ENCODE measurements at places on chromosomes 13 and 19.
A peak's percentile ranks its signal among the peaks of the same experiment; 100 is the strongest.

DNA sequence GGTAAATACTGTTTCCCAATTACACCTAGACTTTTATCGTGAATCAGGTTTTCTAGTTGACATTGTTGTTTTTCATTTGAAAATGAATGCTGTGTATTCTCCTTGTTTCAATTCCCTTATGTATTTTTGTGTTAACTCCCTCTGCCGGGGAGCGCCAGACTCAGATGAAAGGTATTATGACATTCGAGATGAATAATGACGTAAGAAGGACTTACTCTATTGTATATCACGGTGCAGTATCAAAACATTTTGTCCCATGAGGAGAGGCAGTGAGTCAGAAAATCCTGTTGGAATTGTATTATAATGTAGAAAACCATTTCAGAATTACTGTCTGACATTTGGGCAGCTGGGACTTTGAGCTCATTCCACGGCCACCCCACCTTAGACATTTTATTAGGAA, 61.6 kb downstream of the LRCH1 start:
- peak; percentile 54 for DNase-seq

DNA sequence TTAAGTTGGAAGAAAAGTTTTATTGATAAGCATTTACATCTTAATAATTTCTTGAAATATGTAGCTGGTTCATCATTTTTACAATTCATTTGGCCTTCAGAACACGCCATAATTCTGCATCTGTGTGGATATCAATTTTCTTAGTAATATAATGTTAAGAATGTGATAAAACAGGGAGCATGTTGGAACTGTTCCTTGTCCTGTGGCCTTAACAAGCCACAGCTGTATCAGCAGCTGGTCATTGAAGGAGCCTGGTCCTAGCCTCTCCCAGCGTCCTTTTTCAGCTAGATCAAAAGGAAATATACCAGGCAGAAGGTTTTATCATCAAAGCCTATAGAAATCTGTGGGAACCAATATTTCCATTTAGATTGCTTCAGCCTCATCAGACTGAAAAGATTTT, 421.8 kb downstream of the SPRY2 start:
- no peak for DNase-seq

DNA sequence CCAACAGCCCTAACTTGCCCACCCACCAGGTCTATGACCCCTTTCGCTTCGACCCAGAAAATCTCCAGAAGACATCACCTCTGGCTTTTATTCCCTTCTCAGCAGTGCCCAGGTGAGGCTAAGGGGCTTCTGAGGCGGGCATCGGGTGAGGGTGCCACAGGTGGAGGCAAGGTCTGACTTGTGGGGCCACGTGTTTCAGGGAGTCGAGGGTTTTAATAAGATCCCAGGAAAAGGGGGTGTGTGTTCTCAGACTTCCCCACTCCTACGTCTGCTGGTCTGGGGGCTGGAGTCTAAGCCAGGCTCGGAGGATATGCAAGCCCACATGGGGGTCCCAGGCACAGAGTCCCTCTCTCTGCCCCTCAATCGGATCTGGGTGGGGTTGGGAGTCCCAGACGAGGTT, 30.9 kb upstream of the CYP4F8 start:
- DNase-seq = no peak

GRCh38 chr19:4363571-4364304, 20.4 kb downstream of the MPND start:
- no peak for DNase-seq

GRCh38 chr19:35671818-35672217, 5.5 kb downstream of the UPK1A start:
- no peak for DNase-seq

- no peak for DNase-seq
Observed at GRCh38 chr13:21747456-21747855, 76.6 kb downstream of the FGF9 start.

- DNase-seq = no peak
Observed at GRCh38 chr19:8151767-8152035, 2.3 kb upstream of the FBN3 start.

GRCh38 chr13:114296448-114296847, 15.0 kb downstream of the UPF3A start:
- no peak for DNase-seq

DNA sequence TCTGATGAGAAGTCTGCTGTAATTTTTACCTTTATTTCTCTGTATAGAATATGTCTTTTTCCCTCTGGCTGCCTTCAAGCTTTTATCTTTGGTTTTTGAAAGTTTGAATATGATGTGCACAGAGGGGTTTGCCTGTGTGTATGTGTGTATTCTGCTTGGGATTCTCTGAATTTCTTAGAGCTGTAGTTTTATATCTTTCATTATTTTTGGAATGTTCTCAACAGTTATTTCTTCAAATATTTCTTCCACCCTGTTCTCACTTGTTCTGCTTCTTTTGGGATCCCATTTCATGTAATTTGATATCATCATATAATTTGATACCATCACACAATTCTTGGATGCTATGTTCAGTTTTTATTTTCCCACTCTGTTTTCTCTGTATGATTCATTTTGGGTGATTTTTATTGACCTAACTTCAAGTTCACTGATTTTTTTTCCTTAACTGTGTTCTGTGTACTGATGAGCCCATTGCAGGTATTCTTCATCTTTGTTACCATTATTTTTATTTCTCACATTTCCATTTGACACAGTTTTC, 7.5 kb downstream of the COG3 start:
- DNase-seq = peak; percentile 51

DNA sequence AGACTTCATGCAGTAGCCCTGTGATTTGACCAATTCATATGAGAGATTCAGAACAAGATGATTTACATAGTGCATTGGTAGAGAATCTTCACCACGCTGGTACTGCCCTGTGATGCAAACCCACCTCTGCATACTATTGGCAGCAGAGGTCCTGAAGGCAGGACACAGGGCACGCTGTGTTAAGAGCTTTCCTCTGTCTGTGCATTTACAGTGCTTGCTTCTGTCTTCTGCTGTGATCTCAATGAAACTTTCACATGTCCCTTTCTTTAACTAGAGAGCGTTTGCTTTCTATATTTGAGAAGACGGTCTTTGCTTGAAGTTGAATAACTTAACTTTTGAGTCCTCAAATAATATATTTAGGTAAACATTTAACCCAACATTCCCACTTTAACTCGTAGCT, 219.0 kb upstream of the SPRY2 start:
- DNase-seq = no peak

DNA sequence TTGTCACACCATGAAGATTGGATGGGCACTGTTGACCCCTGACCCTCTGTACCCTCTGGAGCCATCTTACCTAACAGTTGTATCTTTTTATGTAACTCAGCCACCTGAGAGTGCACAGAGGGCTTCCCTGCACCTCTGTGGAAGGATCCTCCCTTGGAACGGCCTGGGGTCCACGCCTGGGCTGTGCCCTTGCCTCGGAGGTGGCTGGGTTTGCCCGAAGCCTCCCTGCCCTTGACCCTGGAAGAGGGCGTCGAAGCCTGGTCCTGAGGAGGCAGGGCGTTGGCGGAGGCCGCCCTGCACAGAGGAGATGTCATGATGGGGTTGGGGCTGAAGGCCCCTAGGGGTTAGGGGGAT, 241 bp downstream of the ODAD3 start:
- DNase-seq = no peak

- DNase-seq = peak; percentile 74
Observed at GRCh38 chr19:57269515-57270250, 10.6 kb upstream of the ZNF460 start.

- DNase-seq = peak; percentile 57
Observed at GRCh38 chr13:105991622-105992277, 543.7 kb downstream of the EFNB2 start.

DNA sequence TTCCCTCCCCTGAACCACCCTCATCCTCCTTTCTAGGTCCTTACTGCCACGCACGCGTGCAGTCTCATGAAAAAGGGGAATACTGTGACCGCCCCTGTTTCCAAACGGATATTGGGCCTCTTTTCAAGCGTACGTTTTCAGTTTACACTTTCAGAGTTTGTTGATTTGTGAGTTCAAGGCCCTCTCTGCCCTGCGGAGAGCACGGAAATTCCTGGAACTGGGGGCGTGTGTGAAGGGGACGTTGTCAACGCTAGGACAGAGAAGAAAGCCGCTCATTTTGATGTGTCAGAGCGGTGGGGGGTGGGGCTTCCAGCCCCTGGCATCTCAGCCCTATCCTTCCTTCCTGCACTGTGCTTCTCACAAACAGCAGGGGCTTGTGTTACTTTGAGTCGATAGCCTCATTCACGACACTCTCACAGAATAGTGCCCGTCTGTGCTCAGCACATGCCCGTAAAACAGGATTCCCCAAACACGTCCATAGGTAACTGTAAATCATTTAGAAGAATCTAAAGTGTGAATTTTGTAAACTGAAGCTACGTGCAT, 137.6 kb upstream of the PEG3 start:
- DNase-seq = no peak

DNA sequence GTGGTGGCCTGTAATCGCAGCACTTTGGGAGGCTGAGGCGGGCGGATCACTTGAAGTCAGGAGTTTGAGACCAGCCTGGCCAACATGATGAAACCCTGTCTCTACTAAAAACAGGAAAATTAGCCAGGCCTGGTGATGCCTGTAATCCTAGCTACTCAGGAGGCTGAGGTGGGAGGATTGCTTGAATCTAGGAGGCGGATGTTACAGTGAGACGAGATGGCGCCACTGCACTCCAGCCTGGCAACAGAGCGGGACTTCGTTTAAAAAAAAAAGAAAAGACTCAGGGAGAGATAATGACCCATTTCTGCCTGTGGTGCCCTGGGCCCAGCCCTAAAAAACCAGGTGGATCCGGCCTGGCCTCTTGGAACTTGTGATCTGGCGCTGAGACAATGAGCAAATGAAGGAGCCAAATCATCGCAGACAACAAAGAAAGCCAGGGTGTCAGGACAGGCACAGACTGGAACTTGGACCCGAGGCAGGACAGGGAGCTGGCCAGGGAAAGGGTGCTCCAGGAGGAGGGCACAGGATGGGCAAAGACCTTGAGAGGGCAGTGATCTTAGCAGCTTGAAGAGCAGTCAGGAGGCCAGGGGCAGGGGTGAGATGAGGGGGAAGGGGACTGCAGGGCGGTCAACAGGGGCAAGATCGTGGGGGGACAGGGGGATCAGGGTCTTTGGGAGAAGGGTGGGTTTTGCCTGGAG, 962 bp upstream of the JAK3 start:
- no peak for DNase-seq

DNA sequence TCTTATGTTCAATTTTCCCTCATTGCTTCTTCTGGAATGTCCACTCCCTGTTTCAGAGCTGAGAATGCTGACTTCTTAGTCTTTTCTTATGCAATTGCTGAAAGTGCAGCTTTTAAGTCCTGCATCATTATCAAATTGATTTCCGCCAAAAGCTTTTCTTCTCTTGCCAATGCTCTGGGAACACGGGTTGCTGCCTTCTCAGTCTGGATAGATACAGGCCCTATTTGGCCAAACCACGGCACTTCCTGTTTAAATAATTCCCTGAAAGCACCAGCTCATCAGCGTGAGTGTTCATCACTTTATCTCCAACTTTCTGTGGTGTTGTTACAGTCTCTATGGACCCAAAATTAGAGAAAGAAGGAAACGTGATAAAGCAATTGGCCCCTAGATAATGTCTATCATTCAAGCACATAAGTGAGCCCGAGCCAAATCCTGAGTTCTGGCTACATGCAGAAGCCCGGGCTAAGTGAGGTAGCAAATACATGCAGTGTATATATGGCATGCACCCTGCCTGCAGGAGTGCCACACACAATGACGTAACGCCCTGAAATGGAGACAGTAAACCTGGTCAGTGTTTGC, 85.7 kb downstream of the CYSLTR2 start:
- DNase-seq = no peak

GRCh38 chr13:44929692-44930091, 59.6 kb downstream of the NUFIP1 start:
- no peak for DNase-seq

GRCh38 chr19:39987596-39987995, 9.3 kb upstream of the ZNF546 start:
- DNase-seq = no peak

DNA sequence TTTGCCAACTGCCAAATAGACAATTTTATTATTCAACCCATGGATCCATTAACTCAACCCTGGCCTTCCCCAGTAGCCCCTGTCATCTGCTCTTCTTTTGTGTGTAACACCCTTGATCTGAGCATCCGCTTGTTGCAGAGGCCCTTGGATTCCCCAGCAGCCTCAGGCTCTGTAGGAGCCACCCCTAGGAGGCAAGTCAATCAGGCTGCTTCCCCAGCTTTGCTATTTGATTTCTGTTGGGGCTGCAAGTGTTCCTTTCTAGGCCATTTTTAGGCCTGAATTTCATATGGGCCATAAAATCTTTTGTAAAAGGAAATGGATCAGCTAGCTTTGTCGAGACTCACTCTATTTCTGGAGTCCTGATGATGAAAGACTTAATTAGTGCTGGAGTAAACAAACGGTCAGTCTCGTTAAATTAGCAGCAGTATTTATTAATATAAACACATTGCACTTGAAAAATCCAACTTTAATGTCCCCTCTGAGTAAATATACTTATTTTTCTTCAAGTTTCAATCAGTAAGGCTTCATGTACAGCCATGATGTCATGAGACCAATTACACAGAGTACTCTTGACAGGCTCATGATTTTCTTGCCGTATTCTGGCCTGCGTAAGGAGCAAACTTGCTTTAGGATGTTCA, 105.3 kb downstream of the RGCC start:
- no peak for DNase-seq

DNA sequence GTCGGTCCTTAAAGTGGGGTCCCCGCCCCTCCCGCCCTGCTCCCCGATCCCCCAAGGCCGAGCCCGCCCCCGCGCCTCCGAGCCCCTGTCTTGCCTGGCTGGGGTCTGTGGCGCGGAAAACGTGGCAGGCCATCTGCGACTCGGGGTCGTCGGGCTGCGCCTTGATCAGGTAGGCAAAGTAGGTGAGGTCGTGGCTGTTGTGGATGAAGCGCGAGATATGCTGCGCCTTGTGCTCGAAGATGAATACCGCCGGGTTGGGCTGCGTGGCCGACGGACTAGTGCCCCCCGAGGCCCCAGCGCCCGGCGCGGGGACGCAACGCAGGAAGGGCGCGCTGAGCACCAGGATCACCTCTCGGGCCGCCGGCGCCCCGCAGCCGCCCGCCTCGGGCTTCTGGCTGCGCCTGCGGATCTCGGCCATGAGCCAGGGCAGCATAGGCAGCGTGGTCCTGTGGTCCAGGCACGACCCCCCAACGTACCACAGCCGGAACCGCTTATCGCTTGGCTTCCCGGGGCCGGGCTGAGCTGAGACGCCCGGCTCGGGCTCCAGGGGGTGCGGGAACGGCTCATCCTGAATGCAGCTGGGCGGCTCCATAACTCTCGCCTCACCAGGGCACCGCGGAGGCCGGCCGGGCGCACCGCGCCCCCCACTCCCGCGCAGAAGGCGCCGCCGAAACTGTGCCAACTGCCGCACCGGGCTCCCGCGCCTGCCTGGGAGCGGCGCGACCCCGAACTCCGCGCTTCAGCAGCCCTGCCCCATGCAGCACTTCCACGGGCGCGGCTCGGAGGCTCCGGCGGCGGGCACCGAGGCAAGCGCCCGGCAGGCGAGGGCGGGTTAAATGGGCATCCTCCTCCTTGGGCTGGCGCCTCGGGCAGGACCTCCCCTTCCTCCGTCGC, 546 bp downstream of the TBC1D4 start:
- DNase-seq = peak; percentile 63

- no peak for DNase-seq
Observed at GRCh38 chr13:71015021-71015420, 852.0 kb downstream of the DACH1 start.

All from adipocyte (in vitro differentiated cells).